Fibroblast of pulmonary artery (primary cell): ENCODE measurements at places on chromosomes 5 and 9.

- no peak for DNase-seq
Observed at GRCh38 chr5:110588286-110588980, 138.0 kb downstream of the TMEM232 start.

DNA sequence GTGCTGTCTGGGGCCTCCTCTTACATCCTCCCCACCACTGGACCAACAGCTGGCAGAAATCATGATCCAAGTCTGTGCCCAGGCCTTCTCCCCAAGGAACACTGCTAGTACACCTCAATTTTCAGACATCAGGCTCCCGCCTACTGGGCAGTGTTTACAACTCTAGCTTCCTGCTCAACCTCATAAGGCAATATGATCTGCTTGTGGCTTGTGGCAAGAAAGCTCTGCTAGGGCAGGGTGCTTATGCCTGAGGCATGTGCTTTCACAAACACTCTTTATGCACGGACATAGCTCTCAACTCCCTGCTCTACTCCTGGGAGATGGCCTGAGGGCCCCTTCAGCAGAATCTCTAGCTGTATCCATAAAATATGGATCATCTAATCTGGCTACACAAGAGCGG, 32.5 kb downstream of the SH3TC2 start:
- DNase-seq, result no peak

- peak; percentile 1 for DNase-seq
Observed at GRCh38 chr9:5321058-5321457, 16.5 kb upstream of the RLN2 start.

DNA sequence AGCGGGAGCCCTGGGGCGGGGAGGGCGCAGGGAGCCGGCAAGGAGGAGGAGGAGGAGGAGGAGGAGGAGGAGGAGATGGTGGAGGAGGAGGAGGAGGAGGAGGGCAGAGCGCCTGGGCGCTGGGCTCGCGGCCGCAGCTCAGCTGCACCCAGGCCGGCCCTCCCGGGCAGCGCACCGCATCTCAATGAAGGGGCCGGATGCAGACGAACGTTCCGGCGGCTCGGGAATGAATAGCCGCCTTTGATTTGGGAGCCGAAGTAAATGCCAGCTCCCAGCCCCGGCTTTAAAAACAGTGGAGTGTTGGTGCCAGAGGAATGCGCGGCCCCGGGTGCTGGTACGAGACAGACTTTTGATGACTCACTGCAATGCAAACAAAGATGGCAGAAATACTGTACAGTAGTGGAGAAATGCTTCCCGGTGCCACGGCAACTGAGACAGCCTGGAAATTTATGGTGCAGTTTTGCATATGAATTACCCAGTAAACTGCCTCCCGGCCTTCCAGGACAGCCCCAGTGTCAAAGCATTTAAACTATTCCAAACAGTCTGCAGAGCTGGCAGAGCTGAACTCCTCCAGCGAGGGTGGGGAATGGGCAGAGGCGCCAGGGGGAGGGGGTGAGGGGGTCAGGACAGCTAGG, 43.1 kb downstream of the NACC2 start:
- DNase-seq, result peak; percentile 91

GRCh38 chr5:173205916-173206315, 29.1 kb downstream of the NKX2-5 start:
- DNase-seq, result no peak

DNA sequence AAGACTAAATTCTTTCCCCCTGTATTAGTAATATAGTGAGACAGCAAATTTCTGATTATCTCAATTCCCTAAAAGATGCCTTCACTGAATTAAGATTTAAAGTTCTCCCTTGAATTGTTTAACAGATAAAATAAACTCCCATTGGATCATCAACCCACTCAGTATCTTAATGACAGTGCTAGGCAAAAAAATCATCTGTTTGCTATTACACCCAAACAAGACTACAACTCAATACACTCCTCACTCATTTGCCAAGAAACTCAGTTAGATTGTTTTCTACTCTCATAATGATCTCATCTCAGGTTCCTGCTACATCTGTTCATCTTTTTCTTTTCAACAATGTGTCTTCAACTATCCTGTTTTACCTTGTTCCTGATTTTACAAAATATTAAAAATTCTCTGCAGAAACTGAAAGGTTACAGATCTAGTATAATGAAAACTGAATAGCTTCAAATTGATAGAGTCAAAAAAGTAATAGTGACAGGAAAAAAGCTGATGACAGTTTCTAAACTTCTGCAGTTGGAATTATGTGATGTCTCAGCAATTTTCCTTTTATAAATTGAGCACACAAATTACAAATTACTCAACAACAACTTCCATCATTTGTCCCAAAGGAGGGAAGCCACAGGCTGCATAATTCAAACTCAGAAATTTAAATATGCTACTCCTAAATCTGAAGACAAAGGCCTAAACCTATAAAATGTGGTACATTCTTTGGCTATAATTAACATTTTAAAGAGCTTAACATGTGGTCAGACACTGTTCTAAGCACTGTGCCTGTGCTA, 39.4 kb downstream of the HOMER1 start:
- no peak for DNase-seq
